Fibroblast of skin of left quadriceps (primary cell): ENCODE measurements at places on chromosomes 16 and 17.

GRCh38 chr17:72683506-72684404 lies 408.7 kb downstream of the SLC39A11 start:
- peak; percentile 92 for DNase-seq

DNA sequence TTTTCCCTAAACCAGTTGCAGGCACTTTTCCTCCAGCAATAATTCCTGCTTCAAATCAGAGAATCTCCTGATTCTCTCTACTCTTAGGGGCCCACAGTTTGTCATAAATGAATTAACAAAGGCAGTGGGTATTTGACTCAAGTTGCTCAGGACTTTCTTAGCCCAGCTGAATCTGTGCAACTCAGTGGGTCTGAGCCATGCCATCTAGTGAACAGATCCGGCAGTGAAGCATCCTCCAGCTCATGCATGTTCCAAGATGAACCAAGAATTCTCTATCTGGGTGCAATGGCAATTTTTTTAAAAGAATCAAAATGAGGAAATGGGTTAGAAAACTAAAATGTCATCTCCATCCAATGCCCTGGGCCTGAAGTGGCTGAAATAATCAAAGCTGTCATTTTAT lies 575.2 kb upstream of the CDH11 start:
- DNase-seq, result no peak

GRCh38 chr17:49496867-49497147 lies 1.7 kb downstream of the NGFR start:
- no peak for DNase-seq

GRCh38 chr16:88014954-88015805 lies 63.9 kb downstream of the BANP start:
- DNase-seq, result no peak

DNA sequence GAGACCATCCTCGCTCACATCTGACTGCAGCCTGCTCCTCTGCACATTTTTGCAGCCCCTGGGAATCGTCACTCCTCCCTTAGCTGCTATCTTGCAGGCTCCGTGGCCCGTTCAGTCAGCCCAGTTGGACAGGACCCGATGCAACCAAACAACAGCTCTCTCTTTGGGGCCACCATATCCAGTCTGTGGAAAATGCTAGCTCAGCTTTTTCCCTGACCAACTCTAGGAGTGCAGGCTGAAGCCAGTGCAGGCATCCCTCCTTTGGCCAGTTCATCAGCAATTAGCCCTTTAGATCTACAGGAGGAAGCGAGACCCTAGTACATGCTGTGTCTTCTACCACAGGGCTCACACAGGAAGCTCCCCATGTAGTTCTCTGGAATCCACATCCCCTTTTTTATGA lies 182.1 kb downstream of the HS3ST3A1 start:
- DNase-seq, result no peak

DNA sequence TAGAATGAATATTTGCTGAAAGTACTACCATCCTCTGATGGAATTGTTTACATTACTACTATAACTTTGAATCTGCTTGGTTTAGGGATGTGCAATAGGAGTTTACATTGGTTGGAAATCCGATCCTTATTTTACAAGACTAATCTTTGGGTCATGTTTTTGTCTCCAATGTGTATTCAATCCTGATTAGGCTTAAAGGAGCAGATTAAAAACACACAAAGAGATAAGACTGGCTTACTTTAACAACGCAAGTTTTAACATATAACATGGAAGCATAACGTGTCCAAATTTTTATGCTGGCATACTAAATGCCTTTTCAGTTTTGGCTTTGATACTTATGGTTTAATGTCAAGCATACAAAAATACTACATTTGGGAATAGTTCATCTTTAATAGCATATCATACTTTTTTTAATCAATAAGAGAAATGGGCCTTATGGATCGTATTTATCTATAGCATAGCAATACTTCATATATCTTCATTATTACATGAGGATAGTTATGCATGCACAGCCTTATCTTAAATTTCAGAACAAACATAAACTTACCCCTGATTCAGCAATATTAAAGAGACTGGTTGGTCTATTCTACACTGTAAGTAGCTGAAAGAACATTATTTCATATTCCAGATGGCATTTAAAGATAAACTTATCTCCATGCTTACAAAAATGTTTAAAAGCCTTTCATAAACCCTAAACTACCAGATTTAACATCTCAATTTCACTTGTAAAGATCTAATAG lies 69.9 kb upstream of the NACA2 start:
- no peak for DNase-seq

GRCh38 chr17:83085103-83085502 lies 5.7 kb downstream of the METRNL start:
- DNase-seq, result no peak
